ENCODE measurements at places on chromosomes 11 and 22.
A peak's percentile ranks its signal among the peaks of the same experiment; 100 is the strongest.

DNA sequence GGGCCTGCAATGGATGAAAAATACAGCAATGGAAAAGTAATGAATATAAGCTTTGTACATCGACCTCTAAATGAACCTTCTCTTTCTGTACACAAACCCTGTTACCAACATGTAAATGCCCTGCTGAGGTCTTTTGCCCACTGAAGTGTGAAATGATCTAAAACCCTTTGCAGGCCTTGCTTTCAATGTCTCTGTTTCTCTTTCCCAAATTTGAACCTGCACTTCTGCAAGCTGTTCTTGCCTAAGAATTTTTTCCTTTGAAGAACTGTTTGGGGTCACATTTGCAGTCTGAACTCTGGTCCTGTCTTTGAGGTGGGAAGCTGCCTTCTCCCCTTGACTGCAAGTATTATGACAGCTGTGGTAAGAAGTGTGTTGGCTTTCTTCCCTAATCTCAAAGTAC lies 1237.1 kb downstream of the FAM181B start:
- DNase-seq: no peak
- no peaks in the 10 kb centered on the region for H3K27me3 ChIP-seq
- no peaks in the 10 kb centered on the region for H3K36me3 ChIP-seq
- H3K27ac ChIP-seq: no peak overlapping the region
- H3K4me3 ChIP-seq: no peak overlapping the region

GRCh38 chr22:28139961-28140360 lies 220.9 kb upstream of the PITPNB start:
- H3K27ac ChIP-seq: no peak overlapping the region
- DNase-seq: no peak
- H3K36me3 ChIP-seq: no peaks in the 10 kb centered on the region
- no peaks in the 10 kb centered on the region for H3K27me3 ChIP-seq
- H3K4me1 ChIP-seq: peaks cover 32% of the 10 kb centered on the region

DNA sequence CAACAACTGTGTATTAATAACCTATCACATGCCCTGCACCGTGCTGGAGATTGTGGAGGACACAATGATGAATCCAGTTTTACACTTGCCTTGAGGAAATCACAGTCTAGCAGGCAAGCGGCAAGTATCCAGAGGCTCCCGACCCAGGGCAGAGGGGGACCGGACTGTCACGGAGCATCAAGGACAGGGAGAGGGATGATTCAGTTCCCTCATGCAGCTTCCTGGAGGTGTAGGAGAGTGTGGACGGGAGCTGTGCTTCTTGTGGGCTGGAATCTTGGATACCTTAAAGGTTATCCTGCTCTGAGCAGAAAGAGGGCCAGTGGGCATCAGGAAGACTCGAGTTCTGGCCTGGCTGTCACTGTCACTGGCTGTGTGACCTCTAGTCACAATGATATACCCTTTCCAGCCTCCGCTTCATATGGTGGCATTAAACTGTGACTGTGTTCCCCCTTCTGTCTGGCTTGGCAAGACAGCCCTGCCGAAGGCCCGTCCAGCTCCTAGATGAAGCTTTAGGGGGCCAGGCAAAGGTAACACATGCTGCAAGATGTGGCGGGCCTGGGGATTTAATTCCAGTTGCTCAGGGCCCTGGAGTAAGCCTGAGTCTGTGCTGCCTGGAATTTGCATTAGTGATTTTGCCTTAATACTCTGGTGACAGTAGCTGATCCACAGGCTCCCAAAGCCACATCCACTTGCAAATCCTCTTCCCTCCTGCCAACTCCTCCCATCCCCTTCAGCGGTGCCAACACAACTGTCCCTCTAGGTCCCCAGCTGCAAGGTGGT lies 162.8 kb downstream of the DSCAML1 start:
- H3K4me1 ChIP-seq: peaks cover 22% of the 10 kb centered on the region
- no peak for DNase-seq
- no peaks in the 10 kb centered on the region for H3K27me3 ChIP-seq
- no peak overlapping the region for H3K27ac ChIP-seq
- no peaks in the 10 kb centered on the region for H3K36me3 ChIP-seq
- H3K4me3 ChIP-seq: no peak overlapping the region

DNA sequence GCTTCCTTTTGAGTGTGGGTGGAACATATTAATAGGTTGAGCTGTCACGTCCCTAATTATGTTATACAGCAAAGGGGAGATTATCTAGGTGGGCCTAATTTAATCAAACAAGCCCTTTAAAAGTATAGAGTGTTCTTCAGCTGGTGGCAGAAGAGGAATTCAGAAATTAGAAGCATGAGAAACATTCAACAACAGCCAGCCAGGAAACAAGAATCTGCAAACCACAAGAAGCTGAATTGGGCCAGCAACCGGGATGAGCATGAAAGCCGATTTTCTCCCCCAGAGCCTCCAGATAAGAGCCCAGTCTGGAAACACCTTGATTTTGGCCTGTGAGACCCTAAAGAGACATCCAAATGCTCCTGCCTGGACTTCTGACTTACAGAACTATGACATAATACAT lies 105.8 kb upstream of the LDLRAD3 start:
- H3K27ac ChIP-seq: no peak overlapping the region
- H3K36me3 ChIP-seq: peaks cover 11% of the 10 kb centered on the region
- H3K4me1 ChIP-seq: 0 out of 2 replicates have a peak, but pooled peaks cover 2% of the 10 kb centered on the region
- peaks cover 3% of the 10 kb centered on the region for H3K27me3 ChIP-seq
- H3K4me3 ChIP-seq: no peak overlapping the region

- H3K27me3 ChIP-seq: peaks cover 14% of the 10 kb centered on the region
- DNase-seq: no peak
- H3K27ac ChIP-seq: no peak overlapping the region
- H3K4me1 ChIP-seq: peaks cover 17% of the 10 kb centered on the region
- no peak overlapping the region for H3K4me3 ChIP-seq
These were observed 2.8 kb upstream of the PACSIN2 start for GRCh38 chr22:43017525-43018460.

DNA sequence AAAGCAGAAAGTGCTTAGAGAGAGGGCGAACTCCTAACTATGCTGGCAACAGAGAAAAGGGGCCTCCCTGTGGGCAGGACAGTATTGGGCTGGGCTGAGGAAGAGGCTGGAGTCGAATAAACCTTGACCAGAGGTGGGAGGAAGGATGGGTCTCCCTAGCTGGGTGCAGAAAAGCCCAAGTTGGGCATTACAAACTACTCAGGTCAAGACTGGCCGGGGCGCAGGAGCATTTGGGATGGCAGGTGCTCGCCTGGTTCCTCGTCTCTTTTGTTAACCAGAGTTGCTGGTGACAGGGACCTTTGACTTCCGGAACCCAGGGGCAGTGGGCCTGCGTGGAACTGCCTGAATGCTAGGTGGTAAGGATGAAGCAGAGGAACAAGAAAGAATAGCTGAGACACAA lies 80.3 kb upstream of the SHISAL1 start:
- no peaks in the 10 kb centered on the region for H3K27me3 ChIP-seq
- H3K36me3 ChIP-seq: no peaks in the 10 kb centered on the region
- no peak overlapping the region for H3K27ac ChIP-seq
- peaks cover 7% of the 10 kb centered on the region for H3K4me1 ChIP-seq
- DNase-seq: peak; percentile 4

- H3K4me3 ChIP-seq: no peak overlapping the region
- no peak overlapping the region for H3K27ac ChIP-seq
- DNase-seq: no peak
- no peaks in the 10 kb centered on the region for H3K4me1 ChIP-seq
- H3K36me3 ChIP-seq: 0 out of 2 replicates have a peak, but pooled peaks cover 2% of the 10 kb centered on the region
These were observed 434.0 kb upstream of the LARGE1 start for GRCh38 chr22:34354071-34354817.

- H3K27ac ChIP-seq: no peak overlapping the region
- no peaks in the 10 kb centered on the region for H3K36me3 ChIP-seq
- H3K4me1 ChIP-seq: no peaks in the 10 kb centered on the region
- DNase-seq: no peak
- no peaks in the 10 kb centered on the region for H3K27me3 ChIP-seq
These were observed 12.6 kb upstream of the MRPL23 start for GRCh38 chr11:1934335-1935155.

DNA sequence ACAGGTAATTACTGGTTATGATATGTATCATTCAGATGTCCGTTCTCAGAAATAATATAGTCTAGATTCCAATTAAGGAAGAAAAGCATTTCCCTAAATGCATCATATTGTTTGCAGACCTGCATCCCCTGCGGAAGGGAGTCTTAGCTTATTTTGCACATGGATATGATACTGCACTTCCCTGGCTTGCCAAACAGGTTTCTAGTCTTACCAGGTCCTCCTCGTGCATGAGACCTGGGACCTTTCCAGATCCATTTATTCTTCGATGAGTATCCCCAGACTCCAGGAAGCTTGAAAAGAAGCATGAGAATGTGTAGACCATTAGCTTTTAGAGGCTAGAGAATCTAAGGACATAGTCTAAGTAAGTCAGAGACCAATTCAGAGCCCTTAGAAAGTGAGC lies 30.6 kb downstream of the CYB5R2 start:
- peaks cover 14% of the 10 kb centered on the region for H3K36me3 ChIP-seq
- H3K4me1 ChIP-seq: peaks cover 26% of the 10 kb centered on the region
- no peak overlapping the region for H3K4me3 ChIP-seq

All from WTC11 (cell line).